HT-29 (cell line): ENCODE measurements at places on chromosomes 2 and 18.

DNA sequence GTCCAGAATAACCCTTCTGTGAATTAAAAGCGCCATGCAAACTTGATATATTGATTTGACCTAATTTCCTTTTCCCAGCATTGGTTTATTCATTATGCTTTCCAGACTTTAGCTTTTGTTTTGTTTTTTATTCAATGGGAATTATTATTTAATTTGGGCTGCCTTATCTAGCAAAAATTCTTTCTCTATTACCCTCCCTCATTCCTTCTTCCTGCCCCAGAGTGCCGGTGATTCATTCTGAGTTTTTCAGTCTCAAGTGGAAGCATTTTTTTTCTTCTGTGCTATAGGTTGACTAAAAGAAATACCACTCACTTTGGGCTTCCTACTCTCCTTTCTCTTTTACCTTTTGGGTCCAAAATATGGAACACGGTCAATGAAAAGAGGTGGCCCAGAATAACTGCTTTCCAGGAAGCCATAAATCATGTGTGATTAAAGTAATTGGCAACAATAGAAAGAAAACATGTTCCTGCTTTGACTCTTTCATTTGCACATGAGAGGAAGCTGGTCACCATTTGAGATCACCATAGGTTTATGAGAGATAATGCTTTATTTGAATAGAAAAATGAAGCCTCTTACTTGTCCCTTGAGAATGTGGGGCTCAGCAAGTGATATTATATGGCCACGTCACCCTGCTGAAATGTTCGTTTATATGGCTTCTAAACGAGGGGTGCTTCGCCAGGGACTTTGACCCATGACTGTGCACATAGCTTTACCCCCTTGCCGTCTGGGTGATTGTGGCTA, 422.8 kb upstream of the ZEB2 start:
- DNase-seq: peak; percentile 65

DNA sequence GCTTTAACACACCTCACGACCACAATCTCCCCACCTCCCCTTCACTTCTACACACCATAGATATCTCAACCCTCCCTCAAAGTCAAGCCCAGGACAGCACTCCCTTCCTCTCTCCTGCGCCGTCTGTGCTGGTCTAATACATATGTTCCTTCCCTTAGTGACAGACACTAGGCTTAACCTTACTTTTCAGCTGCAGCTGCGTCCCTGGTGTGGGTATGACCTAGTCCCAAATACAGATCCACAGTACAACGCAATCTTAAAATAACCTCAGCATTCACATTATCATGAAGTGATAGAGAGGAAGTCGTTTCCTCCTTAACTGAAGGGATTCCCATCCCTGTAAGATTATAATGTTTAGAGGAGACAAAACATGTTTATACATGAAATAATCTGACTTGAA, 192.7 kb upstream of the TANK start:
- DNase-seq: no peak

DNA sequence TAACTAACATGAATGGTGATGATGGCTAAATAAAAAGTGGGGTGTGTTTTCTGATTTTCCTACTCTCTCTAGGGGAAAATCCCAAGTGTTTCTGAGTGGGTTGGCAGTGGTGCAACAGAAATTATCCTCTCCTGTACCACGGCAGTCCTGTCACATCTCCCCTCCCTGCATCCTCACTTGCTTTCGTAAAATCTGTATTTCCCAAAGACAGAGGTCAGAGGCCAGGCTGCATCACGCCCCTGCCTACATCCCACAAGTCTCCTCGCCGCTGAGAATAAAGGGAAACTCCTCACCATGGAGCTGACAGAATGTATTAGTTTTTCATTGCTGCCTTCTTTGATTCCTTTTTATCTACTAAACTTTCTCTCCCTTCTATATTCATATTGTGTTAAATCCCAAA, 13.1 kb downstream of the FBLN7 start:
- DNase-seq: no peak

GRCh38 chr2:38076152-38076709, 280 bp upstream of the CYP1B1 start:
- DNase-seq: peak; percentile 94

- no peak for DNase-seq
Observed at GRCh38 chr18:10229458-10229857, 225.0 kb upstream of the APCDD1 start.
